Stomach (tissue), 19 donors: ENCODE measurements at places on chromosomes 13 and 19.
A peak's percentile ranks its signal among the peaks of the same experiment; 100 is the strongest.

GRCh38 chr13:80259159-80259558 is 81.8 kb downstream of the SPRY2 start:
- no peaks in the 10 kb centered on the region for H3K4me1 ChIP-seq
- no peak overlapping the region for H3K4me3 ChIP-seq

GRCh38 chr13:94182185-94182761 is 297.2 kb downstream of the DCT start:
- DNase-seq: no peak
- H3K27me3 ChIP-seq: no peaks in the 10 kb centered on the region
- H3K36me3 ChIP-seq: no peaks in the 10 kb centered on the region
- H3K27ac ChIP-seq: no peak overlapping the region

DNA sequence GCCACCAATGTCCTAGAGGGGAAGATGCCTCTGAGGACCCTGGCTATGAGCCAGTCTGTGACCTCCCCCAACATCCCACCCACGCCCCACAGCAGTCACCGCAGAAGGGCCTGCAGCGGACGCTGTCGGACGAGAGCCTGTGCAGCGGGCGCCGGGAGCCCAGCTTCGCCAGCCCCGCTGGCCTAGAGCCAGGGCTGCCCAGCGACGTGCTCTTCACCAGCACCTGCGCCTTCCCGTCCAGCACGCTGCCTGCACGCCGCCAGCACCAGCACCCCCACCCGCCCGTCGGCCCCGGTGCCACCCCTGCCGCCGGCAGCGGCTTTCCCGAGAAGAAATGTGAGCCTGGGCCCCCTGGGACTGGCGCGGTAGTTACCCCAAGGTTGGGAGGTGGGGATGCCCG is 30.6 kb downstream of the DPF1 start:
- H3K4me1 ChIP-seq: peaks cover 4% of the 10 kb centered on the region
- peaks cover 68% of the 10 kb centered on the region for H3K36me3 ChIP-seq
- H3K27ac ChIP-seq: no peak overlapping the region
- DNase-seq: no peak
- no peak overlapping the region for H3K4me3 ChIP-seq
- H3K27me3 ChIP-seq: no peaks in the 10 kb centered on the region

DNA sequence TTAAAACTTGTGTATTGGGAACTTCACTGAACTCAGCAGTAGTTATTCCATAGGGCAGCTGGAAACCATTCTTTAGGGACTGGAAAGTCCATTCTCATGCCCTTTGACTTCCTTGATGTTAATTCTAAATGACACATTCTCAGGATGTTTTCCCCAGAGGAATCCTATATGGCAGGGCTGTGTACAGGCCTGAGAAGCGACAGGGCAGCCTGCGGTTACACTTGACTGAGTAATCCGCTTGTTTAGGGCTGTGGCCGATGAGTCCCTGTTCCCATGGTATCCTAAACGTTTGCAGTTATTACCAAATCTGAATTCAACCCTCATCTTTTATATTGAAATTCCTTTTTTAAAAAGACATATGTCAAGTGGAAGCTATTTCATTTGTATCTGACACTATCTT is 83.5 kb downstream of the COL4A2 start:
- no peaks in the 10 kb centered on the region for H3K4me1 ChIP-seq
- H3K4me3 ChIP-seq: no peak overlapping the region
- no peaks in the 10 kb centered on the region for H3K27me3 ChIP-seq
- no peaks in the 10 kb centered on the region for H3K36me3 ChIP-seq
- DNase-seq: no peak
- H3K27ac ChIP-seq: peak overlapping the region; percentile 11

DNA sequence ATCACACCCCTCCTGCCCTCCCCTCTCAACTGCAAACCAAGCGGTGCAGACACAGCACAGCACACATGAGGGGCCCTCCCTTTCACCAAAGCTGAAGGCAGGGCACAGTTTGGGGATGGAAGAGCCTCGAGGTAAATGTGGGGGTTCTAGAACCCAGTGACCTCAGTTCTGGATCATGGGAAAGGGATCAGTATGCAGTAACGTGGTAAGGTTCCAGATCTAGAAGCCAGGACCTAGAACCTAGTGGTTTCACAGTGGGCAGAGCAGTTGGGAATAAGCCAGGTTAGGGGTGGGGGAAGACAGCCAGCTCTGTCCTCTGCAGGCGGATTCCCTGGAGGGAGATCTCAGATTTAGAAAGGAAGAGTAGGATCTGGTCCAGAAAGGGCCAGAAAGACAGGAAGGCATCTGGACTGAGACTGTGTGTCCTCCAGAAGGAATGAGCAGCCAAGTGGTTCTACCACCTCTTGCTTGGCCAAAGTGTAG is 3.1 kb downstream of the FTL start:
- peak overlapping the region; percentile 97 for H3K27ac ChIP-seq
- H3K27me3 ChIP-seq: no peaks in the 10 kb centered on the region
- peaks cover 70% of the 10 kb centered on the region for H3K4me1 ChIP-seq

- H3K36me3 ChIP-seq: no peaks in the 10 kb centered on the region
- H3K27me3 ChIP-seq: peaks cover 29% of the 10 kb centered on the region
- no peak overlapping the region for H3K4me3 ChIP-seq
- DNase-seq: no peak
- H3K27ac ChIP-seq: no peak overlapping the region
- no peaks in the 10 kb centered on the region for H3K4me1 ChIP-seq
Observed at GRCh38 chr19:6495947-6496346, 6.2 kb downstream of the TUBB4A start.

DNA sequence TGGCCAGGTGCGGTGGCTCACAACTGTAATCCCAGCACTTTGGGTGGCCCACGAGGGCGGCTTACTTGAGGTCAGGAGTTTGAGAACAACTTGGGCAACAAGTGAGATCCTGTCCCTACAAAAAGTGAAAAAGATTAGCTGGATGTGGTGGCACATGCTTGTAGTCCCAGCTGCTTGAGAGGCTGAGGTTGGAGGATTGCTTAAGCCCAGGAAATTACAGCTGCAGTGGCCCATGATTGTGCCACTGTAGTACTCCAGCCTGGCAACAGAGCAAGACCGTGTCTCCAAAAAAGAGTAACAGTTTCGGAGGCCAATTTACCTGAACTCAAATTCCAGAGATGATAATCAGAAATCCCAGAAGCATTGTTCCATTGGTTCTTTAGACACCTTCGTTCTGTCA is 4.4 kb downstream of the ZNF473 start:
- H3K4me3 ChIP-seq: no peak overlapping the region
- DNase-seq: no peak
- peaks cover 17% of the 10 kb centered on the region for H3K4me1 ChIP-seq
- no peak overlapping the region for H3K27ac ChIP-seq
- H3K27me3 ChIP-seq: no peaks in the 10 kb centered on the region

DNA sequence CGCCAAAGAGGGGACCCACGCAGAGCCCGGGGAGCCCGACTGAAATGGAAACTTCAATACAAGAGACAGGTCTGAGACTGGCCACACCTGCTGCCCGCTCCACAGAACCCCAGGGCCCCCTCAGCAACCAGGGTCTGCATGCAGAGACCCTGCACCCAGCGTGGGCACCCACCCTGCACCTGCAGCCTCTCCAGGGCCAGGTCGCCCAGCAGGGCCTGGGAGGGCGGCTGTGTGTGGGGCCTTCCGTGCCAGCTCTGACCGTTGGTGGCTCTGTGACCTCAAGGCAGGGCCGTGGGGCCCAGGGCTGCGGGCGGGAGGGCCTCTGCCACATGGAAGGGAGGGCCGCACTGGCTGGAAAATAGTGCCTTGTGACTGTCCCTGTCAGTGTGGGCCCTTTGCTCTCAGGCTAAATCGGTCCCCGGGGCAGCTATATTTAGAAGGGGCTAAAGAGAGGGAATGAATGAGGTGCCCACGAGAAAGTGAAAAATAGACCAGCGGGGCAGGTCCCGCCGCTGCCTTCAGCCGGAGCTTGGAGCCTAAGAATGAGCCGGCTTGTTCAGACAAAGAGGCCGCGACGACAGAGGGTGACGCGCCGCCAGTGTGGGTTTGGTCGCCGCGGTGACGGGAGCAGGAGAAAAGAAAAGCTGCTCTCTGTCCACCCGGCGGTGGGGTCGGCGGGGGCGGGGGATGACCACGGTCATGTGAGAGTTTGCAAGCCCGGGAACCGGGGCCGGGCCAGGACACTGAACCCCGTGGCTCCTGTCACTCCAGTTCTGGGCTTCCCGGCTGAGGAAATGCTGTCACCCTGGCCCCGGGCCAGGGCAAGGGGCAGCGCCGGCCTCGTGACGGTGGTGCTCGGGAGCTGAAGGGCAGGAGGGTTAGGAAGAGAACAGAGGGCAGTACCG is 70.5 kb downstream of the GADD45B start:
- H3K27me3 ChIP-seq: no peaks in the 10 kb centered on the region
- H3K36me3 ChIP-seq: no peaks in the 10 kb centered on the region
- DNase-seq: peak; percentile 90
- peak overlapping the region; percentile 86 for H3K27ac ChIP-seq
- H3K4me1 ChIP-seq: peaks cover 62% of the 10 kb centered on the region
- peak overlapping the region; percentile 24 for H3K4me3 ChIP-seq

DNA sequence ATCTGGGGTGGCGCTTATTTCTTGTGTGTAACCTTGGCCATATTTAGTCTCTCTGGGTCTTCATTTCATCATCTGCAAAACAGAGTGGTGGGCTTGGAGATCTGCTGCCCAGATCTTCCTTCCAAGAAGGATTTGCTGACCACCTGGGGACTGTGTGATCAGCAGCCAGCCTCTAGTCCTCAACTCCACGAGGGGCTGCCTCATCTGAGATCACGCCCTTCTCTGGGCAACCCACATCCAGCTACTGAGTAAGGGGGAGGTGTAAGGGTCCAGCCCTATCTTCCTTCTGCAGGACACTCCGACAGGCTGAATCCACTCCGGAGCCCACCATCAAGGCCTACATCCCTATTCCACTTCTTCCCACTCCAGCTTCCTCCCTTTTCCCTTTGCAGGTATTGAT is 57.9 kb downstream of the CHST8 start:
- no peak overlapping the region for H3K4me3 ChIP-seq
- DNase-seq: no peak
- no peak overlapping the region for H3K27ac ChIP-seq
- no peaks in the 10 kb centered on the region for H3K36me3 ChIP-seq
- peaks cover 45% of the 10 kb centered on the region for H3K27me3 ChIP-seq

GRCh38 chr13:91145571-91146205 is 201.8 kb upstream of the MIR17HG start:
- no peak for DNase-seq
- H3K4me1 ChIP-seq: no peaks in the 10 kb centered on the region
- no peak overlapping the region for H3K27ac ChIP-seq

- H3K27ac ChIP-seq: peak overlapping the region; percentile 84
- no peaks in the 10 kb centered on the region for H3K27me3 ChIP-seq
- H3K4me1 ChIP-seq: peaks cover 8% of the 10 kb centered on the region
- no peak for DNase-seq
- no peaks in the 10 kb centered on the region for H3K36me3 ChIP-seq
- H3K4me3 ChIP-seq: no peak overlapping the region
Observed at GRCh38 chr13:114118086-114118485, 14.3 kb downstream of the RASA3 start.

DNA sequence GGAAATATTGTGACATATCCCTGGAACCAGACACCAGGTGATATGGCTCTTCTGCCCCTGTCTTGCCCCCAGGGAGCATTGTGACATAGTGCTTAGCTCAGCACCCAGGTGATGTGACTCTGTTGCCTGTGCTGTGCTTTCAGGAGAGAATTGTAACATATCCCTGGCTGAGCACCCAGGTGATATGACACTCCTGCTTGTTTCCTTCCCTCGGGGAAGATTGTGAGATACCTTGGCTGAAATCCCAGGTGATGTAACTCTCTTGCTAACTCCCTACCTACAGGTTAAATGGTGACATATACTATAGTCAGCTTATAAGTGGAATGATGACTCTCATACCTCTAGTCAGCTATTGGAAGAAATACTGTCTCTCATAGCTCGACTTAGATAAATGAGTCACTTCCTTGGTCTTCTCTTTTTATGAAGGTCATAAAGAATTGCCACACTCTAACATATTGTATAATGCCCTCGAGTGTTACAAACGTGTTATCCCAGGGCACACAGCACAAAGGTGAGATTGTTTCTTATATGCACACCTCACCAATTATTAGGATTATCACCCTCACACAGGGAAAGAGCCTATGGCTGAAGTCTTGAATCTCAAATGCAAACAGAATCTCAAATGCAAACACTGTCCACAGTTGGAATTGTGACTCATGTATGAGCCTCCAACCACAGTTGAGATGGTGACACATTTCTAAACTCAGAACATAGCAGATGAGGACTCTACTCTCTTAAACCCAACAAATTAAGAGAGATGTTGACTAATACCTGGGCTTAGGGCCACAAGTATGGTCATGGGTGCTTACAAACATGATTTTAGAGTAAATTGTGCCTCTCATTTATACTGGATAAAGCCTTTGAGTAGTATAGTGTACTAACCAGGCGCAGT is 32.7 kb upstream of the ZNF254 start:
- peak; percentile 40 for DNase-seq
- H3K4me3 ChIP-seq: no peak overlapping the region
- no peaks in the 10 kb centered on the region for H3K4me1 ChIP-seq

GRCh38 chr13:67742478-67742877 is 512.3 kb upstream of the PCDH9 start:
- H3K27ac ChIP-seq: no peak overlapping the region
- no peak overlapping the region for H3K4me3 ChIP-seq
- H3K27me3 ChIP-seq: no peaks in the 10 kb centered on the region
- no peak for DNase-seq
- H3K4me1 ChIP-seq: no peaks in the 10 kb centered on the region

GRCh38 chr19:40358773-40359172 is 10.3 kb downstream of the PLD3 start:
- no peak overlapping the region for H3K4me3 ChIP-seq
- H3K27ac ChIP-seq: no peak overlapping the region
- H3K27me3 ChIP-seq: no peaks in the 10 kb centered on the region
- peaks cover 27% of the 10 kb centered on the region for H3K36me3 ChIP-seq

GRCh38 chr19:4517451-4518057 is 732 bp downstream of the PLIN4 start:
- no peaks in the 10 kb centered on the region for H3K27me3 ChIP-seq
- H3K4me3 ChIP-seq: peak overlapping the region; percentile 45
- no peak overlapping the region for H3K27ac ChIP-seq
- DNase-seq: no peak
- no peaks in the 10 kb centered on the region for H3K36me3 ChIP-seq
- H3K4me1 ChIP-seq: peaks cover 18% of the 10 kb centered on the region

DNA sequence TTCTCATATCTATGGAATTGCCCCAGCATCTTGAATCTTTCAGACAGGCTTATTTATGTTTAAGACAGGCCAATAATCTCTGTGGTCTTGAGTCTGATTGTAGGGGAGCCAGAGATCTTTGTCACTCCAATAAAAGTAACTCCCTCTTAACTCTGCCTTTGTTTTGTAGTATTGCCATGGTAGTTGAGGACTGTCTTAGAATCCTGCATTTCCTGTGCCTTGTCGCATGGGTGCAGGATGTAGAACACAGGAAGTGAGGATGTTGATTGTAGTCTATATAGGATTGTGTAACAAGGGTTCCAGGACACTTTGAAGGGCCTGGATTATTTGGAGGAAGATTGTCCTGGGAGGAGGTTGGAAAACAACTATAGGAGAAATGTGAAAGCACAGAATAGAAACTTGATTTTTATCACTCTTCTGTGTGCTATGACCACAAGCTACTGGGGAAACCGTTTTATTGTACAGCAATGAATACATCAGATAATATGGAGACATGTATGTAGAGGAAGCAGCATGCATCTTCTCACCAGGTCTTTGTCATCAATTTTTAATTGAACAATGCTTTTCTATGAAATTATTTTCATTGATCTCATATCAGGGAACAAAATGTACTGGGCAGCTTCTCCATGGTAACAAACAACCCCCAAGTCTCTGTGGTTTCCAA is 411.7 kb downstream of the FGF9 start:
- H3K4me1 ChIP-seq: no peaks in the 10 kb centered on the region
- H3K27ac ChIP-seq: no peak overlapping the region
- no peak overlapping the region for H3K4me3 ChIP-seq
- DNase-seq: no peak
- no peaks in the 10 kb centered on the region for H3K27me3 ChIP-seq

- no peaks in the 10 kb centered on the region for H3K4me1 ChIP-seq
- H3K4me3 ChIP-seq: no peak overlapping the region
- no peak overlapping the region for H3K27ac ChIP-seq
- H3K27me3 ChIP-seq: no peaks in the 10 kb centered on the region
- no peaks in the 10 kb centered on the region for H3K36me3 ChIP-seq
- no peak for DNase-seq
Observed at GRCh38 chr13:105333416-105333815, 1202.0 kb downstream of the EFNB2 start.
